IPS-NIHi11 (cell line): ENCODE measurements at places on chromosomes 4 and X.

GRCh38 chr4:60042941-60043340 is 1157.2 kb upstream of the ADGRL3 start:
- DNase-seq = no peak

DNA sequence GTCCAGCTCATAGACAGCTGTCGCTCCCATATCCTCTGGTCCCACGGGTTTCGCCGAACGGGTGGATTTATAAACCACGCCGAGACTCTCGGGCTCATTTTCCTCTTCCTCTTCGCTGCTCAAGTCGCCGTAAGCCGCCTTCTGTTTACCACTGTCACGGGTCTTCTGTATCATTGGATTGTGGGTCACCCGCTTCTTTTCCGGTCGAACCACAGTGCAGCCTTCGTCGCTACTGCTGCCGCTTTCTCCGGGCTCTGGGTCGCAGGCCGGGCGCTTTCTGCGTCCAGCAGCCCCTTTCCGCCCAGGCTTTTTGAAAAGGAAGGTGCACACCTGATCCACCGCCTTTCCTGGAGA is 311 bp downstream of the RNF113A start:
- no peak for DNase-seq

GRCh38 chr4:142516686-142517526 is 329.2 kb downstream of the INPP4B start:
- no peak for DNase-seq

GRCh38 chr4:157217708-157218107 is 2.8 kb upstream of the GRIA2 start:
- peak; percentile 9 for DNase-seq

- peak; percentile 81 for DNase-seq
Observed at GRCh38 chrX:73562984-73563737, at the start of gene CHIC1. CHIC1 (plus strand) TSS chrX:73563197; CDS start chrX:73563285, 88 bp downstream.

DNA sequence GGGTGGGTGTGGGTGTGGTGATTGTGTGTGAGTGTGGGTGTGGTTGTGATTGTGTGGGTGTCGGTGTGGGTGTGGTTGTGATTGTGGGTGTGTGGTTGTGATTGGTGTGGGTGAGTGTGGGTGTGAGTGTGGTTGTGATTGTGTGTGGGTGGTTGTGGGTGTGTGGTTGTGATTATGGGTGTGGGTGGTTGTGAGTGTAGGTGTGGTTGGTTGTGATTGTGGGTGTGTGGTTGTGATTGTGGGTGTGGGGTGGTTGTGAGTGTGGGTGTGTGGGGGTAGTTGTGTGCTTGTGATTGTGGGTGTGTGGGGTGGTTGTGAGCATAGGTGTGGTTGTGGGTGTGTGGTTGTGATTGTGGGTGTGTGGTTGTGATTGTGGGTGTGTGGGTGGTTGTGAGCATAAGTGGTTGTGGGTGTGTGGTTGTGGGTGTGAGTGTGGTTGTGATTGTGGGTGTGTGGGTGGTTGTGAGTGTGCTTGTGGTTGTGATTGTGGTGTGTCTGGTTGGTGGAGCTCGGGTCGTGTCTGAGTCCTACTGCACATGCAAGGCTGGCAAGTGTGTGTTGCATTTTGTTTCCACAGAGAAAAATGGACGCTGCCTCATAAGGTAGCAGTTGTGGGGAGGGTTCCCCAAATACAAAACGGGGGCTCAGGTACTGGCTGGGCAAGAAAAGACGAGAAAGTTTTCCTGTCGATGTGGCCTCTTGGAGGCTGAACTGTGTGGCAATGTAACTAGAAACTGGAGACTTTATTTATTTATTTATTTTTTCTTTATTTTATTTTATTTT is 116.7 kb downstream of the UBE2K start:
- no peak for DNase-seq

DNA sequence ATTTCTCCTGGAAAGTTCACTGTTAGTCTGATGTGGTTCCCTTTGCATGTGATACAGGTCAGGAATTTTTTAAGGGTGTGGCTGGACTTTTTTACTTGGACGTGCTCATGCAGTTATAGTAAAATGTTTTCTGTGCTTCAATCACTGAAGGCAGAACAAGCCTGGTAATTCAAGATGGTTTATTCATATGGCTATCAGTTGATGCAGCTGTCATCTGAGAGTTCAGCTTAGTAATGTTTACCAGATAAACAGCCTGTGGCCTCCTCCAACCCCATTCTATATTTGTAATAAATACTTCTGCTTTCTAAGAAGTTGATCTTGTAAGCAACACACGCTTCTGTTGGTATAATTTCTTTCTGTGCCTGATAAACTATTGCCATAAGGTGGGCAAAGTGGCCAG is 2105.9 kb downstream of the ARAP2 start:
- no peak for DNase-seq

DNA sequence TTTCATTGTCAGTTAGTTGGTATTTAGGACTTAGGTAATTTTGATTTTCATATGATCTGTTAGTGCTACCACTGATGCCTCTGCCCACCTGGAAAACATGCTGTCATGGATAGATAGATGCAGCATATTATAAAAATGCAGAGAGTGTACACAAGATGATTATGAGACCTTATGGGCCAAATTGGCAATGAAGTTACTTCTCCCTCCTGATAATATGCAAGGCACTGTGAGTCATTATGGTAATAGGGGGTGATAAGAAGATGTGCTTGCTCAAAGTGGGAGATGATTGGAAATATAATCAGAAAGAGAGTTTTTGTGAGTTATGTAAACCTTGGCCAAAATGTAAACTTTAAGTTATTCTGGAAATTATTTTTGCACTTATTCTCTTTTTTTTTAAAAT is 56.6 kb upstream of the RHOH start:
- no peak for DNase-seq

- no peak for DNase-seq
Observed at GRCh38 chr4:2394528-2394927, 23.9 kb downstream of the ZFYVE28 start.

DNA sequence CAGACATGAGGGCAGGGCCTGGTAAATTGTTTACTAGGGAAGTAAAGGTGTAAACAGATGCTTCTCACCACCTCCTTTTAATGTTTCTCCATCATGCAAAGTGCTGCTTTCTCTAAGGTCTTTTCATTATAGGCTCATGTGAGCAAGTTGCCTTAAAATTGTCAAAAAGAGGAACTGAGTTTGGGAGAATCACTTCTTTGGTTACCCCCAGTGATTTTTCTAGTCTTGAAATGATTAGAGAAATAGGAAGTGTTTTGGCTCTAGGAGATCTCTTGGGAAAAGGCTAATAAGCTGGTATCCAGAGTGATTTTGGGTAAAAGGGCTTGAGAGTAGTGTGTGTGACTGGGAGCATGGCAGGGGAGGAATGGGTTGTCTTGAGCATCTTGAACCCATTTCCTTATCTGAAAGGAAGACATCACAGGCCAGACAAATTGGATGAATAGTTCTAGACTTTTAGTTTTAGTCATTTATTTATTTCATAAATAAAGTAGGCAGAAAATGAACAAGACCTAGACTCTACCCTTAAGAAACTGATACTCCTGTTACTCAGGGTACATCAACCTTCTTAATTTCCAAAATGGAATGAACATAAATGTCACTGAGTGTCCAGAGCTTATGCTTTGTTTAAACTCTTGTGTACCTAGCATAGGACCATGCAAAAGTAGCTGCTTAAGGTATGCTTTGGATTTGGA is 14.2 kb downstream of the GRPR start:
- no peak for DNase-seq

GRCh38 chr4:7506119-7506518 is 71.4 kb upstream of the PSAPL1 start:
- DNase-seq = no peak

DNA sequence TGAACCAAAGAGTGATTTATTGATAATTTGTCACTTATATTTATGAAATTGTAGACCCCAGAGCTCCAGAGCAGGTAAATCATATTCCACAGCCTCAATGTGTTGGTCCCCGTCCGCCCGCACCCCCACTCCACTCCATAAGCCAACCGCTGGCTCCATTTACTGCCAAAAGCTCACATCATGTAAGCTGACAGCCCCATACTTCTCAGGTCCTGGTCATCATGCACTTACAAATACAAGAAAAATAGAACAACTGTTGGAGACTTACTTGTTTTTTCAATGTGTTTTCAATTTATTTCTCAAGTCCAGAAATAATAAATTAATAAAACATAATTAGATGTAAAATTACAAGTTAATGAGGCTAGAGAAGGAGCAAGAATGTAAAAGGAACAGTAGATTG is 235.7 kb upstream of the HAND2 start:
- no peak for DNase-seq

- peak; percentile 78 for DNase-seq
Observed at GRCh38 chrX:14029425-14030173, at the start of gene GEMIN8. GEMIN8 (minus strand) TSS chrX:14029892; CDS start chrX:14021478, 8,414 bp downstream.
